Esophagus muscularis mucosa (tissue), 4 donors: ENCODE measurements at places on chromosomes 7 and 10. TPM values are rescaled to one million over a fixed set of nuclear protein-coding genes. Genes with fewer than 3 reads are reported as not detected.

Gene EBLN1
- not detected for total RNA-seq

Gene PDE6C
- total RNA-seq, result not detected

Gene SCIN
- total RNA-seq, result 0.50 TPM

Gene TMEM196
- not detected for total RNA-seq

Gene TDRD1
- total RNA-seq, result not detected

Gene SMC3
- 41.9 TPM for total RNA-seq

Gene OPN4
- total RNA-seq, result not detected

DNA sequence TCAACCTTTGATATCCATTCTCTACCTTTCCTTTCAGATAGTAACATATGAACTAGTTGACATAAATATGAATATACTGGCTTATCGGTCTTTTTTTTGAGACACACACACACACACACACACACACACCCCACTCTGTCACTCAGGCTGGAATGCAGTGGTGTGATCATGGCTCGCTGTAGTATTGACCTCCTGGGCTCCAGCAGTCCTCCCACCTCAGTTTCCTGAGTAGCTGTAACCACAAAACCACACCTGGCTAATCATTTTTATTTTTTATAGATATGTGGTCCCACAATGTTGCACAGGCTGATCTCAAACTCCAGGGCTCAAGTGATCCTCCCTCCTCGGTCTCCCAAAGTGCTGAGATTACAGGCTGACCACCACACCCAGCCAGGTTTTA is 14.2 kb upstream of the NT5C3A start:
- DNase-seq, result no peak

- DNase-seq, result no peak
Observed at GRCh38 chr10:80535671-80536360, 1.9 kb upstream of the SH2D4B start.

DNA sequence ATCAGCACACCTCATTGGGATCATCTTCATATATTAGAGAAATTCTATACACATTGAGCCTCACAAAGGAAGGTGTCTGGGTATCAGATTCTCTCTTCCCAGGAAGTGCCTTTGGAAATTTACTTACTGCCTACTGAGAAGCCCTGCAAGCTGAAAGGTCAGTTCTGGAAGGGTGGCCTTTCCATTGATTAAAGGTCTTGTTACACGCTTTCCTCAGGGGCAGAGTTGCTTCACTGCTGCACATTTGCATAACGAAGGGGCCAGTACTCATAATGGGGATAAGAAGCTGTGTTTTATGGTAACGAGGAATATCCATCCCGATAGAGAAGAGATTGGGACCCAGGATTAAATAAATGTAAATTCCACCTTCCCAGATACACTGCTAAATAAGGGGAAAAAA is 19.4 kb upstream of the IL15RA start:
- DNase-seq, result no peak

DNA sequence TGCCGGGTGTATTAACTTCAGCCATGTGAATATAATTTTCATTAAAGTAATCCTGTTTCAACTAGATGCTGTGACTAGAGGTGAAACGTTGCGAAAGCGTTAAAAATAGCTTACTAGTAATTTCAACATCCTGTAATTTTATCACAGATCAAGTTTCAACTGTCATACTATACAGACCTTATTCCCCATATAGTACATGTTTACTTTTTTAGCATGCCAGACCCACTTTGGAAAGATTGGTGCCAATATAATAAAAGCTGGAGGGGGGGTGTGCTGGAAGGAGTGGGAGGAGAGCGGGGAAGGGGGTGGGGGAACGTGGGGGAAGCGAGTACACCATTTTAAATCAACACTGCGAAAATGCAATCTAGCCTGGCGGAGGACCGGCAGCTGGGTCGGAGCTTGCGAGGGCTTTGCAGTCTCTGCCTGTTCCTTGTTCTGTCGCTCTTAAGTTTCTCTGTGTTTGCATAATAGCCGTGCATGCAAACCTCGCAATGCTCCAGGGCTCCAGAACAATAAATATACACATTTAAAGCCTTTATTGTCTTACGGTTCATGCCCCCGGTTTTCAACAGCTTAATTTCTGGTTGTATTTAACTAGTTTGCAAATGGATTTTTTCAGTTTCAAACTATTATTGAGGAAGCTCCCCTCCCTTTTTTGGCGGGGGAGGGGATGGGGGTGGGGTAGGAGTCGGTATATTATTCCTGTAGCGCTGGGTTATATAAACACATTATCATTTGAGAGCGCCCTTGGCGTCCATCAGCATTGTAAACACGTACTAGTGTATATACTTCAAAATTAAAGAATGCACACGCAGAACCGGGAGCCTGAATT is 1.3 kb upstream of the ARID5B start:
- no peak for DNase-seq

DNA sequence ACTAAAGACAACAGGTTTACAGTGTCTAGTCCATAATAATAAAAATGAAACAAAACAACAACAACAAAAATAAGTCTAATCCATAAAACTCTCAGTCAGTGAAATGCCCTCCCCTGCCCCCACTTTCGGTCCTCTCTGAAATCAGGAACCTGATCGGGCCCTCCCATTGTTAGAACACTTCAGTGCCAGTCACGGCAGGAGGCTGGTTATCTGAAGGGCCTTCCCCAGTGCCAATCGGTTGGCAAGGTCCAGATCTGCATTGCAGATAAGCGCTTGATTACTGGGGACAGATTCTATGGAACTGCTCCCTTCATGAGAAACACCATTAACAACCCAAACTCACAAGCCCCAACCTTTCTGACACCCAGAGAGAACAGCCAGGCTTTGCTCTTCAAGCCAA is 72.2 kb upstream of the EEPD1 start:
- no peak for DNase-seq

- no peak for DNase-seq
Observed at GRCh38 chr10:34152434-34152833, 662.7 kb downstream of the PARD3 start.

DNA sequence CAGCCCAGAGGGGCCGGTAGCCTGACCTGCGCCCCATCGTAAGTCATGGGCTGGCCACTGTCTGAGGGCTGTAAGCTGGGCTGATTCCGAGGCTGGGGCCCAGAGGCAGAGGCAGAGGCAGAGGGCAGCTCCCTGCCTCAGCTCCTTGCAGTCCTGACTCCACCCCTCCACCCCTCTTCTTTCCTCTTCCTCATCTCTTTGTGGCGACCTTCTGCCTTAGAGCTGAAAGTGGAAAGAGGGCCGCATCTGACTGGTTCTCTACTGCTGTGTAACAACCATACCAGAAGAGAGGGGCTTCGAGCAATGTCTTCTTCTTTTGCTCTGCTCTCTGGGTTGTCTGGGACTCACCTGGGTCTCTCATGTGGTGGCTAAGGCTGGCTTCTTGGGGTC is 179.1 kb downstream of the RPS24 start:
- no peak for DNase-seq

DNA sequence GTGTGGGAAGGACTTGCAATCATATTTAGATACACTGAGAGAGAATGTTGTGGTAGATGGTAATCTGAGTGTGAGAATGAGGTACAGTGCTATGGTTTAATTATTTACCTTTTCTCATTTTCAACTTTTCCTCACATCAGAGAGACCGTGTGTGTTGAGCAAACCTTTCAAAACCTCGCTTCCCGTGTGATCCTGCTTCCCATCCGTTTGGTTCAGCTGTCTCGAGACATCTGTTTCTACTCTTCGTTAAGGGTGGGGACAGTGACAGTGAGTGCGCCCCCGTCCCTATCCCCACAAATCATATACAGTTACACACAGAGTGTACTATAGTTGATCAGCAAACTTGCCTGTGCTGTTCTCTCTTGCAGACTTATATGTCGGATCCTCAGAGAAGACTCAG is 33.0 kb upstream of the NOBOX start:
- DNase-seq, result no peak

DNA sequence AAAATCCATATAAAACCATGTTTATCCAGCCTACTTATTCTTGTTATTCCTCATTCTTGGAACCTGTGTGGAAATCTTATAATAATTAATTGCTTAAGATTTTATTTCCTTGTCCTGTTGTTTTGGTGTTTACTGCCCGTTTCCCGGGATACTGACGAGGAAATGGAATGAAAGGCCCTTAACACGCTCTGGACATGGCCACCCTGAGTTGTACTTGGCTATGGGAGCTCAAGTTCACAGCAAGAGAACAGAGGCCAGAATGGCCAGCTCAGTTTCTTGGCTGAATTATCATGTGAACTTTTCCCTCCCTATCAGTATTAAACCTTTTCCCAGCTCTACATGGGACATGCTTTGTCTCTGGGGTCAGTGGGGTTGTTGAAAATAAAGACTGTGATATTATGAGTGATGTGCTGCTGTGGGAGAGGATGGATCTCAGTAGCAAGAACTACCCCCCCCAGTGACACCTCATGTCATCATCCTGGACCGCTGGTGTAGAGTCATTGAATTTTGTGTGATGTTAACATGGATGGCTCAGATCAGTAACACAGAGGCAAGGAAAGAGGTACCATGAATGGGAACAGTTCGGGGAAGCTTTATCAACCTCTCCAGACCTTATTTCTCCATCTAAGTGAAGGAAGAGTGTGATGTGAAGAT is 87.0 kb upstream of the IGFBP3 start:
- DNase-seq, result peak; percentile 81

DNA sequence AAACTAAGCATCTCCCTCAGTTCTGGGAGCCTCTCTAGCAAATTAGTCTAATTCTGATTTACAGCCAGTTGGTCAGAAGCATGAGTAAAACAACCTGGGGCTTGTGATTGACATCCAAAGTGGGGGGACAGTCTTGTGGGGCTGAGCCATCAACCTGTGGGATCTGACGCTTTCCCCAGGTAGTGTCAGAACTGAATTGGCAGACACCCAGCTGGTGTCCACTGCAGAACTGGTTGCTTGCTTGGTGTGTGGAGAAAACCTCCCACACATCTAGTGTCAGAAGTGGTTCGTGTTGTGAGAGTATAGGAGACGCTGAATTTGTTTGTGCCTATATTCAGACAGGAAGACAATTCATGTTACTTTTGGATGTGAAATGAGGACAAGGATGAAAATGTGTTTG is 92.2 kb upstream of the PDCD4 start:
- no peak for DNase-seq

- no peak for DNase-seq
Observed at GRCh38 chr10:72068901-72069446, 19.4 kb downstream of the SPOCK2 start.

- DNase-seq, result no peak
Observed at GRCh38 chr7:16034353-16034752, 347.9 kb upstream of the MEOX2 start.

GRCh38 chr7:112905950-112906349 is 115.8 kb upstream of the TMEM168 start:
- no peak for DNase-seq

DNA sequence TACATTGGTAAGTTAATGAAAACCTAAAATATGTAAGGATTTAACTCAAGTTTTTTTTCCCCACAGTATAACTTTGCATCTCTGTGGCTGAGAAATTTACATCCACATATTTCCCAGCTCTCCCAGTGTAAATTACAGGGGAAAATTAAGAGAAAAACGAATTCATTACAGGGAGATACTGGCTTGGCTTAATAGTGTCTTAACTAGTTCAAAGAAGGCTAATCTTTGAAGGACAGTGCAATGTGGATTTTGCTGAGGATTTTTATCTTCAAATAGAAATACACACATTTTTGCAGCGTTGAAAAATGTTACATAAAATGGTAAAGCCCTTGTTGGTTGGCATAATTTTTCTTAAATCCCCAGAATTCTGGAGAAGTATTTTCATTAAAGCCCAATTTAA is 1.5 kb downstream of the CBX3 start:
- DNase-seq, result no peak

GRCh38 chr10:61779950-61780659 is 117.4 kb downstream of the CABCOCO1 start:
- DNase-seq, result no peak

DNA sequence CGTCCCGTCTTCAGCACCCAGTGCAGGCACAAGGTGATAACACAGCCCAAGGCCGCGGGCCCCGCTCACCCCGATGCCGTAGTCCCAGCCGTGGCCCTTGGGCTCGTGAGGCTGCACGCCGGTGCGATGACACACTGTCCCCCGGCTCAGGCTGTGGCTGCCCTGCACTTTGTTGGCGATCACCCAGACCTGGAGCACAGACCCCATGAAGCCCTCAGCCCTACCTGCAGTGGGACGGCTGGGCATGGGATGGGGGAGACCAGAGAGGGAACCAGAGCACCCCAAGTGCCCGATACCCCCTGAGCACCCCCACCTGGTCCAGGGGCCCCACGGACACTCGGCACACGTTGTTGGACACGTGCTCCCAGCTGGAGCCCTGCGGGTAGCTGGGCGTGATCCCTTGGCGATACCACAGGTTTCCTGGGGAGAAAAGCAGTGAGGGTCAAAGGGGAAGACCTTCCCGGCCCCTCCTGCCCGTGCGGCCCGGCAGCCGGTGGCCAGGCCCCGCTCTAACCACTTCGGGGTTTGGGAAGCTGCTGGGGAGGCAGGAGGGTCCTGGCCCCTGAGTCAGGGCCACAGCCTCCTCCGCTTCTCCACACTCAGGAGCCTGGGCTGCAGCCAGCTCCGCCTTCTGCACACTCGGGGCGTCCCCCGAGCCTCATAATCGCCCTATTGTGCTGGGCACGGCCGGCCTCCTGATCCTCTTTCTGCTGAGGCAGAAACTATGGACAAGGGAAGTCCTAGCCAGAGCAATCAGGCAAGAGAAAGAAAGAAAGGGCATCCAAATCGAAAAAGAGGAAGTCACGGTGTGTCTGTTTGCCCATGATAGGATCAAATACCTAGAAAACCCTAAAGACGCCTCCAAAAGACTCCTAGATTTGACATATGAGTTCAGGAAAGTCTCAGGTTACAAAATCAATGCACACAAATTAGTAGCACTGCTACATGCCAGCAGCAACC is 6.7 kb downstream of the BHLHA15 start:
- DNase-seq, result no peak

DNA sequence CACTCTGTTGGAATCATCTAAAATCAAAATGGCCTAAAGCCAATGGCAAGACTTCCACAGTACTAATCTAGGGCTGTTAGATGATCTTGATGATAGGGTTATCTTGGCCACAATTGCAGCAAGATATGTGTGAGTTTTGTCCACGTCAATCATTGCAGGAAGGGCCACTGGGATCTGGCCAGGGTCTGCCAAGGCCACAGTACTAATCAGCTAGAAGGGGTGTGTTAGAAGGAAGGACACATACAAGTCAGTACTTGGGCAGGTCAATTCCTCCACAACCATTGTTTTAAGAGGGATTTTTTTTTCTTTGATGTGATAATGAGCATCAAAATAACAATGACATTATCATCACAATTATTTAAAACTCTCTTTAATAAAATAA is 1.6 kb downstream of the LMOD2 start:
- DNase-seq, result no peak

- no peak for DNase-seq
Observed at GRCh38 chr10:33655921-33656320, 321.5 kb upstream of the NRP1 start.

DNA sequence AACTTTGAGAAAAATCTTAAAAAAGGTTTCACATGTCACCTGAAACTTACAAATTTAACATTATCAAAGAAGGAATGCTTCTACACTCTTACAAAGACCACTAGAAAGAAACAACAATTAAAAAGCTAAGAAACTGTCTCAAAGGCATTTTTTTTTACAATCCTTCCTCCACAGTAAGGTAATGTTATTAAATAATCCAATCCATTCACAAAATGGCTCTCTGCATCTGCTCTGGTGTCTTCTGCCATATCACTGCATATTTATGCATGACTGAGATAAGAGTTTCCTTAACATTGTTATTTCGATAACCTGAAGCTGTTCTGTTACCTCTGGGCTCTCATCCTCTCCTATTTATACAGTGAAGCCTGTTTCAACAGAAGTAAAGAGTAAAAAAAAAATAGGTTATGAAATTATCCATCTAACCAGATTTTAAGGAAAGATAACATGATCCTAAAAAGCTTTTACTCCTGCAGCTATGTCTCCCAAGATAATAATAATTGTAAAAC is 8.5 kb downstream of the HNRNPA2B1 start:
- DNase-seq, result no peak
